ENCODE measurements at places on chromosomes 2 and 18.
A peak's percentile ranks its signal among the peaks of the same experiment; 100 is the strongest.

GRCh38 chr2:223723954-223724411 lies 113.4 kb downstream of the AP1S3 start:
- DNase-seq: no peak

DNA sequence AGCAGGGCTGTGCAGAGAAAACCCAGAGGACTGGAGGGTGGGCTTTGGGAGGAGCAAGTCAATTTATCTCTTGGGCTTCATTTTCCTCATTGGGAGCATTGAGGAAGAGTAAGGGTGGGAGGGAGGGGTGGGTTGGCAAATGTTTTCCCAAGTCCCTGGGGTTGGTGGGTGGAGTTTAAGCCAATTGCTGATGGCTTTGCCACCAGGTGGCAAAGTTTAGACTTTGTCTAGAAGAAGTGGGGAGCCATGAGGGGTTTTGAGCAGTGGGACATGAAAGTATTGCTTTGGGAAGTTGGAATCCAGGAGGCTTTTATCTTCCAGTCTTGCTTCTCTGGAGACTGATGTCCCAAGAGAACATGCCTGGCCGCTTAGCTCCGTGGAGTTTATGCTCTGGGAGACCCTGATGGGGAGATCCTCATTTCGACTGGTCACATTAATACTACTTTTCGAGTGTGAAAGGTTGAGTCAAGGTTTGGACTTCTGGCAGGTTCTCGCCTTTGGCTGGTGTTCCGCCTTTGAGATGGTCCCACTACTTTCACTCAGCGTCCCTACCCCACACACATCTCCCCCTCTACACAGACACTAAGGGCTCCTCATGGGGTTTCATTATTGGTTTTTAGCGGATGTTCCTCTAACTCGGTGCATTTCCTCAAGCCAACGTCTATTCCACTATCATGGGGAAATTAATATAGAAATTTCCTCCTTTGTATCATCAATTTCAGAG lies 126.7 kb downstream of the PRKCE start:
- DNase-seq: peak; percentile 32

GRCh38 chr2:36002941-36003340 lies 352.6 kb upstream of the CRIM1 start:
- DNase-seq: no peak

DNA sequence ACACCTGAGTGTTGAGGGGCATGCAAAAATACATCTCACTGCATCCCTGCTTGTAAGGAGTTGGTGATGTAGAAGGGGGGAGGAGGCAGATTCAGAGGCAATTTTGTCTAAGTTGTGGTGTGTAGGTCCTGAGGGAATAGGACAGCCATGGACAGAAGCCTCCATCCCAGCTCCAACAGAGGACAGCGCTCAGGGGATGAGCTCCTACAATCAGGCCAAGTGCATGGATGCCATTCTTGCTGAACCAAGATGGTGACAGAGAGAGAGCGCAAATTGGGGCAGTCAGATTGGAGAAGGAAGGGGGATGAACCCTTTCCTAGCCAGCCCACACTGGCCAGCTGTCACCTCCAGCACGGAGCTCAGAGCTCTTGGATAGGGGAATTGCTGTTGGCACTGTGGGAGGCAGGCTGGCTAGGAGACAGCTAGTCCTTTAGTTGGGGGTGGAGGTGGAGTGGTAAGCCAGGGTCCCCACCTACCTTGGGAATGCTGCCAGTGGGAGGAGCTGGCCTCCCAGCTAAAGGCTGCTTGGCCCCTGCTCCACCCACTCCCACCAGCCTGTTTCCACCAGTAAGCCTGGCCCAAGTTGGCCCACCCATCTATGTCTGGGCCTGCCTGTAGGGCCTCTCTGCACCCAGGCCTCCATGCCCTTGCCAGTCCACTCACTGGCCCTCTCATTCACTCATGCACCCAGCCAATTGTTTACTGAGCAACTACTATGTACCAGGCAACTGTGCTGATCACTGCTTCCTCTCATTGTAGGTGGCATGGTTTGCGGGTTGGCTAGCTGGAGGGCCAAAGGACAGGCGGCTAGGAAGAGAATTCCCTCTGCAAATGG lies 2.5 kb upstream of the PER2 start:
- DNase-seq: no peak

DNA sequence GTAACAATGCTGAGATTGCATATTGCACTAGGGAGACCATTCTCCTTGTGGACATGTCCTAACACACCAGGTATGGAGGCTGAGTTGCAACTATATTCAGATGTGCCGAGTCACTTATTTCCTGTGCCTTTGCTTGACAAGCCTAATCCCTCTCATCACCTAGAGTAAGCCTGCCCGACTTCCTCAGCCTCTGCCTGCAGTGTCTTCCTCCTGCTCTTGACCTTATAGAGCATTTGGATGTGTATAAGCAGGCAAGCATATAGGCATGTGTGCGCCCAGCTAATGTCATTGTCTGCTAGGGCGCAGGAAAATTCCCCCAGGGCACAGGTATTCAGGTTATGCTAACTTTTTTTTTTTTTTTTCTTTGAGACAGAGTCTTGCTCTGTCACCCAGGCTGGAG lies 316.9 kb downstream of the CDH2 start:
- no peak for DNase-seq

- DNase-seq: no peak
Observed at GRCh38 chr2:101679801-101680487, 17.6 kb upstream of the MAP4K4 start.

DNA sequence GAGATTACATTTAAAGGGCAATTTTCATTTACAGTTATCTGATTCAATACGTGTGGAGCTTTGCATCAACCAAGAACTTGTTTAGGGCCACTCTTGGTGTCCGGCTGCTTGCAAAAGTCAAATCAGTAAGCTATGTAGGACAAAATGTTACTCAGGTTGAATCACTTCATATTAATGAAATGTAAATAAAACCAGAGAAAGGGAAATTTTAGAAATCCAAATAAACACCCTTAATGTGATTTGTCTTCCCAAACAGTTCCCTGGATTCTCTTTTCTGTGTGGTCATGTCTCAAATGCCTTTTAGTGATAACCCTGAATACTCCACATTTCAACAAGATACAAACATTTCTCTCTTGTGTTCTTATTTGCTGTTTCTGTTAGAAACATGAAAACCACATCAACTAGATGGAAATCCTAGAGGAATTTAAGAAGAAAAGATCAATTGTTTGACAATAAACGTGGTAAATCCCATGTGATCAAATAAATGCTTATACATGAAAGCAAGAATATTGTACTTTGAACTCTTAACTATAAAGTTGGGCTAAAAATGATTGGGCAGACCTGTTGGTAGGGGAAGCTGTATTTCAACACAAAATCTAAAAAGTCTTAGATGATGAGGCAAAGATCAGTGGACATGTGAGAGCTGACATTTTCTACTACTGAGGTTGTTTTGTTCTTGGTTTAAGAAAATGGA lies 101.3 kb downstream of the CDC42EP3 start:
- DNase-seq: no peak

- DNase-seq: no peak
Observed at GRCh38 chr18:46130061-46130460, 25.9 kb downstream of the HAUS1 start.

GRCh38 chr2:28801726-28802125 lies 8.9 kb upstream of the SPDYA start:
- no peak for DNase-seq

DNA sequence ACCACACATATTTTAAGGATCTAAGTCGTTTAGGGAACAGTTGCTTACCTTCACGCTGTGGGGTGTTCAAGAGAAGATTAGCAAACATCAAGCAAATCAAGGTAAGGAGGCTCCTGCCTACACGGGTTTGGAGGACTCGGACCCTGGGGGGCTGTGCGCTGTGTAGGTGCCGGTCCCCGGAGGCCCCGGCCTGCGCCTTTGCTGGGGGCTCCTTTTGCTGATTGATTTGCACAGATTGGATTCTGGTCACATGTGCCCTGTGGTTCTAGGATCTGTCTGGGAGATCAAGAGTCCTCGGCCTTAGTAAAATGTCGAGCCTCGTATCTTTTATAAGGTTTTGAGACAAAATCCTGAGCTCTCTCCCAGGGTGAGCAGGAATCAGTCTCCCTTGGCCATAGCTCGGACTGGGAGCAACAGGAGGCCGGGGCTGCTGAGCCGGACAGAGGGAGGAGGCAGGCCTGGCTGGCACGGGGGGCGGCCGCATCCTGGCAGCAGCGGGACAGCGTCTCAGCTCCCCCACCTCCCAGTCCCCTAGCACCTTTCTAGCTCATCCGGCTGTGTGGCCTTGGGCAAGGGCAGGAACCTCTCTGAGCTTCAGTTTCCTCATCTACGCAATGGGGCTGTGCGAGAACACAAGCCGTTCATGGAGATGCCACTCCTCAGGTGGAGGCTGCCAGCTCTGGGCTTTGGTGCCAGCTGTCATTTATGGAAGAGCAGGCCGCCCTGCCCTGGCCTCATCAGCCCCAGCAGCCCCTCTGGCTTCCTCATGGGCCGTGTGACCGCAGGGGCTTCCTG lies 147.2 kb downstream of the MBP start:
- DNase-seq: no peak

DNA sequence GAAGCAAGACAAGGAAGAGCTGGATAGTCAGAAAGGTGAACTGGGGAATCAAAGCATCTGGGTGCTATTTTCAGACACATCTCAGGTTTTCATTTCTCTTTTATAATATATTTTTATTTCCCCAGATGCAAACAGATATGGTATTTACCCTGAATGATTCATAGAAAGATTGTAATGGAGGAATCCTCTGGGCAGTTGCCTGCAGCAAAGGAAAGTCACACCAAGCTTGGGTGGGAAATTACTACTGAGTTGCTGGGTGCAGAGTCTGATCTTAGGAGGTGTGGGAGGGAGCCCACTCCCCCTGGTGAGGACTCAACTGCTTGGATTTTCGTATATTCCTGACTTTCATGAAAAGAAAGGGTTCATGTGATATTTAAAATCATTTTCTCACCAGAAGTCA lies 2.1 kb downstream of the EFR3B start:
- no peak for DNase-seq

DNA sequence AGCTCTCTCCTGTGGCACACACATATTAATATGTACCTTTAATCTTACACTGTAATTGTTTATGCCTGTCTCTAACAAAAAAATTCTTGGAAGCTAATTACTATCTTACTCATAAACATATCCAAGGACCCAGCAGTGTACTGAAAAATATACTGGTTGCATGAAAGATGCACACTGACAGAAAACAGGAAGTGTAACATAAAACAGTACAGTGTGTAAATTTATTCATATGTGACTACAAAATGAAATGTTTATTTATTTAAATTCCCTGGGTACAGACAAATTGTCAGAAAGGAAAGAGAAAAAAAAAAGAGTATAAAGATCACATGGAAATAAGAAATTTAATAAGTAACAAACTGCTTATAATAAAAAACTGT lies 28.5 kb downstream of the TMEM131 start:
- no peak for DNase-seq

GRCh38 chr2:159204381-159205144 lies 81.9 kb downstream of the WDSUB1 start:
- no peak for DNase-seq
